ENCODE measurements at places on chromosomes 7 and 10.

- no peak for DNase-seq
These were observed at the start of gene UNC5B for GRCh38 chr10:71212318-71213126. TSS of gene UNC5B (plus strand) at chr10:71212570. CDS start at chr10:71212986, 416 bp downstream.

DNA sequence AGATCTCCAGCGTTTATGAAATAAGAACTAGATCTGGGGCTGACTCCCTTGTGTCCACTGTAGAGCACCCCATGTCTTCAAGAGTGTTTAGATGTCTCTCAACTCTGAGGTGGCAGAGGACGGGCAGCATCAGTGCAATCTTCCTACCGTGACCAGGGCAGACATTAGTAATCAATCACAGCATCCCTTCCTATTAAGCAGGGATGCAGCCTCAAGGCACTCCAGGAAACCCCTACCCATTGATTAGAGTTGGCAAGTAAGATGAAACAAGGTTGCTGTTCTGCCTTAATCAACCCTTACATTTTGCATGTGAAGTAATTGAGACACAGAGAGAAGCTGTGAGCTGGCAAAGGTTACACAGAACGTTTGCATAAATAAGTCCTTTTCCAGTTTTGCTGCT lies 283.7 kb upstream of the ZMIZ1 start:
- DNase-seq = no peak

GRCh38 chr7:157001920-157002818 lies 8.3 kb downstream of the MNX1 start:
- no peak for DNase-seq

- no peak for DNase-seq
These were observed 38.6 kb downstream of the FAS start for GRCh38 chr10:89029181-89029580.

DNA sequence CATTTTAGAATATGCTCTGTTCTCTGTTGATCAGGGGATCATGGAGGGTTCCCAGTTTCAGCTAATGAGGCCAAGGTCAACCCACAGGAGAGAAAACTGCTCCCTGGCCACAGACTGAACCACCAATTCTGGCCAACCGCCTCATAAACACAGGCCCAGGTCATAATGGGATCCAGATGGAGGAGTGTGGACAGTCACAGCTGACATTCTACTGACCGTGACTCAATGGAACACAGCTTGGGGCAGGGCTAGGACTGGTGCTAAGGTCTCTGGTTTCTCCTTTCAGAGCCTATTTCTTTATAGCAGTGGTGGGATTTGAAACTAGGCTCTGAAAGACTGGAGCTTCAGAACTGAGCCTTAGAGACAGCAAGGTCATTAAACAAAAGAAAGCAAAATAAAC lies 68.3 kb downstream of the HIPK2 start:
- DNase-seq = no peak

GRCh38 chr7:98556288-98556687 lies 60.8 kb upstream of the NPTX2 start:
- DNase-seq = no peak

DNA sequence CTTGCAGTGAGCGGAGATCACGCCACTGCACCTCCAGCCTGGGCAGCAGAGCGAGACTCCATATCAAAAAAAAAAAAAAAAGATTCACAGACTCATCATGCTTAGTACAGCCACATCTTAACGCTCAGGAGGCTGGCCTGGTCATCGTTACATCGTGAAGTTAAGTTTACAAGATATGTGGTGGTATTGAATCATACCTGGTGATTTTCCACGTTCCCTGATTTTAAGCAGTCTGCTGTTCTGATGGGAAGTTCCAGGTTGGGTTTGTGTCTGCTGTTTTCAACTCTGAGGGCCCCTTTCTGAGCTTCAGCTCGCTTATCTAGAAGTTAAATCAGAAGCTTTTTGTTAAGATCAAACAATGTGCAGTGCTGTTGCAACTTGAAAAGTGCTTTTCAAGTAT lies 6.9 kb downstream of the PPP2R2D start:
- no peak for DNase-seq

- DNase-seq = no peak
These were observed 41.5 kb upstream of the DMTF1 start for GRCh38 chr7:87110778-87111177.

DNA sequence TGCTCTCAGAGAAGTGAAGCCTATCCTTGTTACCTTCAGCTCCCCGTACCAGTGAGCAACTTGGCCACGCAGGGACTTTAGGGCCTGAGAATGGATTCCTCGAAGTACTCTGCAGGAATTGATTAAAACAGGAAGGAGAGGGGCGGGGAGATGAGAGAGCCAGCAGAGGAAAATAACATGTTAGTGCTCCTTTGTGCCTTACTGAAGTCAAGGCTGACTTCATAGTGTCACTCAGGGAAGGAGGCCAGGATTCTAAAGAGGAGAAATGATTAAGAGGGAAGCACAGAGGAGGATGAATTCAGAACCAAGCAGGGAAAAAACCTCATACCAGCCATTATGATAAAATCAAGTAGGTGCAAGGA lies 195.6 kb upstream of the RHOBTB1 start:
- no peak for DNase-seq

GRCh38 chr7:108057951-108058481 lies 55.1 kb upstream of the LAMB1 start:
- DNase-seq = no peak

DNA sequence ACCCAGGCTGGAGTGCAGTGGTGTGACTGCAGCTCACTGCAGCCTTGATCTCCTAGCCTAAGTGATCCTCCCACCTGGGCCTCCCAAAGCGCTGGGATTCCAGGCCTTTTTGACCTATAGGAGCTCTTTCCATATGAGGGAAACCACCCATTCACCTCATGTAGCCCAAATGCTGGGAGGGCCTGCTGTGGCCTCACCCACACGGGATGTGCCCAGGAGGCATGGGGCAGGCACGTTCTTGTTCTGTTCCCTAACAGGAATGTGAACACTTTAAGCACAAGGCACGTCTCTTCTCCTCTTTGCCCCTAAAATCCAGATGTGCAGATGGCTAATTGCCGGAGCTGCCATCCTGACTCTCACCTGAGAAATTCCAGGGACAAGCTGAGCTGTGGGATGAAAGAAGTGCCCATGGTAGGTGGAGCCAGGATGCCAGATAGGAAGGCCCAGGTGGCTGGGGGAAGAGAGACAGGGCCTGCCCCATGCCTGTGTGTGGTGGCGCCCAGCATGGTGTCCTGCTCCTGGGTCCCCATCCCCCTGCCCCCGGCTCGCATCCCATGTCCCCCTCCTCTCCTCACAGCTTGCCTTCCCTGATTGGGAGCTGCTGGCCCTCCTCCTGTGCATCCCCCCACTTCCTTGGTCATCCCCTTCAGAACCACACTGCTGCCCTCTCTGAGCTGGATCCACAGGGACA lies 17.3 kb downstream of the CAMK2B start:
- DNase-seq = no peak

DNA sequence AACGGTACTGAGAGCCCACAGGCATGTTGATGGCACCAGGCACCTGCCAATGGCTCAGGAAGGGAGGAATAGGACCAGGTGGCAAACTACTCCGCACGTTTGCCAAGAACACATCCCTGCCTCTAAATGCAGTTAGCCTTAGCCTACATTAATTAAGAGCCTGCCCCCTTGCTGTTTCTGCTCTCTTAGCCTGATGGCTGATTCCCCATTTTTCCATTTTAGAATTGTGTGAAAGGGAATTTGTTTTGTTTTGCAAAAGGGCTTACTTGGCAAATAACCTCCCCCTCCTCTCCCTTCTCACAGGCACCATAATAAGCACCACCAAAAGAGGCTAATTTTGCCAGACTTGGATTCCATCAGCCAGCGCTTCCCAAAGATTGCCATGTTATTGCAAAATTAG lies 1203.2 kb downstream of the SORCS3 start:
- peak; percentile 28 for DNase-seq

DNA sequence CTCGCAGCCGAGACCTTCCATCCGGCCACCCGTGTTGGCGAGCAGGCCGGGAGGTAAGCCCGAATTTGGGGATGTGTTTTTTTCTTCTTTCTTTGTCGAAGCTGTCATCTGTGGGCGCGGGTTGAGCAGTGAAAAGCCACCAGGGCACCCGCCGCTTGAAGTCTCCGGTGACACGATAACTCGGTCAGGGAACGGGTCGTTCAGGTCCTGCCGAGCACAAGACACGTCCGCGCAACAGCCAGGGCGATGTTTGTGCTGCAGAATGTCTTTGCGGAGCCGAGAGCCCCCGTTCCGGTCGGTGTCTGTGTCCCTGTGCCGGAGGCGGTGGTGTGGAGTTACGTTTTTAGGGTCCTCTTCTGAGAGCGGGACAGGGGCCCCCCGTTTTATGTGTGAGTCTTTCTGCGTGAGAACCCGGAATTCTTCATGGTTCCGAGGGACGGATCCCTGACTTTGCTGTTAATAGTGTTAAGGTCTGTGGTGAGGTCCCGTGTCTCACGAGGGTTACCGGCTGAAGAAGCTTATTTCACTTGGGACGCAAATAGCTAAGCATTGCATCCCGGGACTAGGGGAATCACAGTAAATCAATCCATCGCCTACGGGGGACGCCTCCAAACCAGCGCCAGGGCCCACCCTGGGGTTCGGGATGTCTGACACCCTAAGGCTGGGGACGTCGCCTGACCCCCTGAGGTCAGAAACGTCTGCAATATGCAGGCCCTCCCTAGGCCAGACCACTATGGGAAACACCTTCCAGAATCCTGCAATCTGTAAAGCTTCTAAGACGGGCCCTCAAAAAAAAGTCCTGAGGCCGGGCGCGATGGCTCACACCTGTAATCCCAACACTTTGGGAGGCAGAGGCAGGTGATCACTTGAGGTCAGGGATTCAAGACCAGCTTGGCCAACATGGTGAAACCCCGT lies 99.5 kb downstream of the ELFN1 start:
- DNase-seq = no peak

- DNase-seq = no peak
These were observed 118.8 kb downstream of the CUX1 start for GRCh38 chr7:101936223-101936610.

DNA sequence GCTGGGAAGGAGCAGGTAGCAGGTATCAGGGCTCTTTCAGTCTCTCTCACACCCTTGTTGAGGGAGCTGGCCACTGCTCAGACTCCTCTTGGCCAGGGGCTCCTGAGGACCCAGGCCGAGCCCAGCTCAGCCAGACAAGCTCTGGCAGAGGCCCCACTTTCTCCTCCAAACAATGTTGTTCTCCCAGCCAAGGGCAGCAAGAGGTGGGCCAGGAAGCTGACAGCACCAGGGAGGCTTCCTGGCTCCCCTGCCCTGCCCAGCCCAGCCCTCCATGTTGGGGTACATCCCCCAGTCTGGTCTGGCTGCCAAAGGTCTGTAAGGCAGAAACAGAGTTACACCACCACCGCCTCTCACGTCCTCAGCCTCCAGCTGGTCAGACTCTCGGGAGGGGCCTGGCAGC lies 33.9 kb upstream of the COL13A1 start:
- no peak for DNase-seq

- DNase-seq = no peak
These were observed 5.4 kb downstream of the WDR86 start for GRCh38 chr7:151404216-151405011.

DNA sequence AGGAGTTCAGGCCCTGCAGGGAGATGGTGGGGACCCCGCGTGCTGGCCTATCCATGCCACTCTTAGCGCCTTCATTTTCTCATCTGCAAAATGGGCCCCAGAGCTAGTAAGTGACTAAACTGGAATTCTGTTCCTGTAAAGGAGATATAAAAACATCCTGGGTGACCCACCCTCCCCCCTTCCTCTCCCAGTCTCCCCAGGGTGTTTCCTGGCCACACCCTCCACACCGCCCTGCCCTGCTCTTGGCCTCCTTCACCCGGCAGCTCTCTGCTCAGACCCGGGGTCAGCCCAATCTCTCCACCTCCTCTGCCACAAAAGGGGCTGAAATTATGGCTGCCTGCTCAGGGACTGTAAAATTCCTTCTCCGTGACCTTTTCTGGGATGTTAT lies 70.7 kb downstream of the C10orf105 start:
- no peak for DNase-seq

DNA sequence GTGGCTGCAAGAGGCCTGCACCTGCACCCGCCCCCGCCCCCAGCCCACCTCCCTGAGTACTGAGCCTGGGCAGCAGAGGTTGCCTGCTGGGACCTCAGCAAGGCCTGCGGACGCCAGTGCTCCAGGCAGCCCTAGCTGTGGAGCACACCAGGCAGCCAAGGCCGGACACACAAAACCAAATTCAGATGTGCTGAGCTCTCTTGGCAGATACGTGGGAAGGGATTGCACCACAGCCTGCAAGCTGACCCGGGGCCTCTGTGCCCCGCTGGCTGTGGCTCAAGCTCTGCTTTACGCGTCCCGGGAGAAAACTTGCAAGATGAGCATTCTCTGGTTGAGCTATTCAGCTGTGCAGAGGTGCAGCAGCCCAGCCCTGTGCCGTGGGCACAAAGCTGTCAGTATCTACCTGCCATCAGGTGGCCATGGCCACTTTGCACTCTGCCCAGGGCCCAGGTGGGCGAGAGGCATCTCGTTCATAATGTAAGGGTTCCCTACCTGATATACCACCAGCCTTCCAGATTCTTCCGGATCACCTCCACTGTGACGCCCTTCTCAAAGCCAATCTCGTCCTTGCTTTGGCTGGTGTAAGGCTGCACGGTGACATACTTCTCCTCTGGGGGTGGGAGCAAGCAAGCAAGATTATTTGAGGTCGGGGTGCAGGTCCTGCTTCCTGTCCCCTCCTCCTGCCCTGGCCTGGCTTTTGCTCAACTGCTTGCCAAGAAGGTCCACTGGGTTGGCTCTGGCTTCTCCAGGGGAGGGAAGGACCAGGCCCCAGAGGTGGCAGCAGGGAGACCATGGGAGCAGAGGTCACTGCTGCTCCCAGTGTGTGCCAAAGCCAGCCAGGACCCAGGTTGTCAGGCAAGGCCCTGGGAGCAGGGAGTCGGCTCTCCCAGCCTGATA lies 123.4 kb downstream of the NEURL1 start:
- no peak for DNase-seq

DNA sequence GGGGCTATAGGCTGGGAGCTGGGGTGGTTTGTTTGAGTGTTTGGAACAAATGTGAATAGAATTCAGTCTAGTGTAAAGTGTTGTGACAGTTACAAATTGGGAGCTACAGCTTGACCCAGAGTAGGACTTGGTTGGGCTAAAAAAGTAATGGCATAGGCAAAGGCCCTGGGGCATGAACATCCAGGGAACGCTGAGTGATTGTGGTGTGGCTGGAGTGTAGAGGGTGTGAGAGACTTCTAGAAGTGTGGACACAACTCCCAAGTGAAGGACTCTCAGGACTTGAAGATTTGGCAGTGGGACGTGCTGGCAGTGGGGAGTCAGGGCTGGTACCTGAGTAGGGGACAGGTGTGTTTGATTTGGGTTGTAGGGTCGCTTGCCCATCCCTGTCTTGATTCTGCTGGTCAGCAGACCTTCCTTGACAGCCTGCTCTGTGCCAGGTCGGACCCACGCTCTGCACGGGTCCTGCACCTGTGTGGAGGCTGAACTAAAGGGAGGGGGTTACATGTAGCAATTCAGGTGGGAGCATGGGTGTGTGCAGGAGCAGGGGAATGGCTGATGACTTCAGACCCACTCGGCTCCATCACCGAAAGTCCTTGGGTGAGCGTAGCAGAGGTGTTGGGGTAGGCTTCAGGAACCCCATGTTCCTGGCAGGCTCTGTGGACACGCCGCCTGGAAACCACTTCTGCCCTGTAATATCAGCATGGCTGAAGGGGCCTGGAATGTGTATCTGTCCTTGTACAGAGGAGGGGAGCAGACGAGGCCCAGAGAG lies 43.3 kb downstream of the ZMIZ1 start:
- no peak for DNase-seq

Measured in iPS DF 19.7 (cell line).